ENCODE measurements at places on chromosomes 7 and 10. TPM values are rescaled to one million over a fixed set of nuclear protein-coding genes. Genes with fewer than 3 reads are reported as not detected.

DNA sequence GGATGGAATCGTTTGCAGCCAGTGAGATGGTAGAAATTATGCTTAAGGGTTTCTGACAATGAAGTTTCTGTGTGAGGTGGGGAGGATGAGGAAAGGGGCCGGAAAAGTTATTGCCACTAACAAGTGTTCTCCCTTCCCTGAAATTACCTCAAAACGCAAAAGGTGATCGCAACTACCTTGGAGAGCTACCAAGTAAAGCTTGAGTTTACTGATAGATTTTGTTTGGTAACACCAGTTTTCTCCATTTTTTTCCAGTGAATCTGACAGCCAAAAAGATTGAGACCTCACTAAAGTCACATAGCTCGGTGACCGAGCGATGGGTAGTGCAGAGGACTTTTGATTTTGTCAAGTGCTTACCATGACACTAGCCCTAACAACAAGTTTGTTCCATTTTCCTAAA lies 1.6 kb downstream of the SUV39H2 start:
- no peak for DNase-seq

GRCh38 chr10:32268788-32269187 lies 78.2 kb downstream of the EPC1 start:
- DNase-seq, result no peak

The NUTM2E gene
- 0.08 TPM for total RNA-seq

The KCNMA1 gene
- total RNA-seq, result 91.9 TPM

The FBXO24 gene
- total RNA-seq, result 0.59 TPM

- DNase-seq, result no peak
Measured at GRCh38 chr7:74439541-74439940, 14.2 kb upstream of the GTF2IRD1 start.

DNA sequence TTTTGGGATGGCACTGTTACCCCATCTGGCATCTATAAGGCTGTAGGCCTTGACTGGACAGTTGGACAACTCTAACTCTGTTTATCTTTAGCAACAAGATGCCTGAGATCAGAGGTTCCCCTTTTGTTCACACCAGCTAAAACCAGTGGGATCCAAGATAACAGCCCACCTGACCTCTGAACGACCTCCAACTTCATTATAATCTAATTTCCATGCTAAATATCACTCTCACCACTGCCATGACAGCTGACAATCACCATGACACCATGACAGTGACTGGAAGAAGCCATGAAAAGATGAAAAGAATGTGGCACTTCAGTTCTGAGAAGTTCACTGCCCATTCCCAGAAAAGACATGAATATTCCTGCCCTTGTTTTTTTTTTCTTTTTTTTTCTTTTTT lies 281.4 kb upstream of the TAC1 start:
- DNase-seq, result no peak

GRCh38 chr10:62471711-62472110 lies 97.5 kb downstream of the ZNF365 start:
- DNase-seq, result no peak

The PLA2G12B gene
- total RNA-seq, result not detected

DNA sequence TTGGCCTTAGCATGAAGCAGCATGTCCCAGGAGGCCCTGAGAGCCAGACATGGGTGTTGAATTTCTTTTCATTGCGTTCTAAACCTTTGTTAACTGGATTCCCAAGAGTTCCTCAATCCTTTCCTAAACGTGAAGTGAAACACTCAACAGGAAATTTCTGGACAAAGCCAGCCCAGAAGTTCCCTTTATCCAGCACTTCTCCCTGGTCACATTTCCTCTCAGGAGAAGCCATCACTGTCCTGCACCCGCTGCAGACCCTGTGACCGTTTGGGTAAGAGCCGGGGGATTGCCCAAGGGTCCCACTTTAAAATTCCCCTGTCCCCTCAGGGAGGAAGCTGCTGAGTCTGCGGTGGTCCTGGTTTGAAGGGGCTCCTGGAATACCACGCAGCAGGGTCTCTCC lies 88.0 kb upstream of the ZPBP start:
- no peak for DNase-seq

DNA sequence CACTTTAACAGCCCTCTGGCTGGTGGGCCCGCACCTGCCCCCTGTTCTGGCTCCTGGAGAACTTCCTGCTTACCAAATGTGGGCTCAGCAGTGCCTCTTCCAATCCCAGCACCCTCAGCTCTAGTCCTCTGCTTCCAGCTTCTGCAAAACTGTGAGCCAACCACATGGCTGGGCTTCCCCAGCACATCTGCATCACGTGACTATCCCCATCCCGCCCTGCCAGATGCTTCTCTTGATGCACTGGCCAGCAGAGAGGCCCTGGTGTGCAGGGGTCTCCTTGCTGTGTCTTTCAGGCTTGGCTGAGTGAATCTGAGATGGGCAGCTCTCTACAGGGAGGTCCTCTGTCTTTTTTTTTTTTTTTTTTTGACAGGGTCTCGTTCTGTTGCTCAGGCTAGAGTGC lies 43.8 kb upstream of the DMBT1 start:
- no peak for DNase-seq

The CAPZA2 gene
- total RNA-seq, result 195 TPM

GRCh38 chr10:44301781-44302355 lies 83.0 kb downstream of the CXCL12 start:
- DNase-seq, result no peak

- no peak for DNase-seq
Measured at GRCh38 chr7:1671594-1672451, 1.7 kb downstream of the ELFN1 start.

DNA sequence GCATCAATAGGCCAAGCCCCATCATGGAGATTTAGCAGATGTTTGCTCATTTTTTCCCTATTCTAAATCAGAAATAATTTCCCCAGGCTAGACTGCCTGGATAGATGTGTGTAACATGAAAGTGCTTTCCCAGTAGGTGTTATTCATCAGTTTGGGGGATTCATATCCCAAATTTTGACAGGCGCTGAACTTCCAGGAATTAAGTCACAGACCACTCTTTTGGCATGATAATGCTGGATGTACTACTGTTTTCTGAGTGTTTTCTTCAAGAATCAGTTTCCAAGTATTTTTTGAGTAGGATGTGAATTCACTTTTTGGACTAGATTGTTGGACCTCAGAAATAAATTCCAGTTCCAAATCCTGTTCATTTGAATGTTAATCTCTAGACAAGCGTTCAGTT lies 637.4 kb downstream of the REEP3 start:
- no peak for DNase-seq

The WNT8B gene
- not detected for total RNA-seq

The SERPINE1 gene
- 370 TPM for total RNA-seq

The SAP25 gene
- total RNA-seq, result 3.0 TPM

DNA sequence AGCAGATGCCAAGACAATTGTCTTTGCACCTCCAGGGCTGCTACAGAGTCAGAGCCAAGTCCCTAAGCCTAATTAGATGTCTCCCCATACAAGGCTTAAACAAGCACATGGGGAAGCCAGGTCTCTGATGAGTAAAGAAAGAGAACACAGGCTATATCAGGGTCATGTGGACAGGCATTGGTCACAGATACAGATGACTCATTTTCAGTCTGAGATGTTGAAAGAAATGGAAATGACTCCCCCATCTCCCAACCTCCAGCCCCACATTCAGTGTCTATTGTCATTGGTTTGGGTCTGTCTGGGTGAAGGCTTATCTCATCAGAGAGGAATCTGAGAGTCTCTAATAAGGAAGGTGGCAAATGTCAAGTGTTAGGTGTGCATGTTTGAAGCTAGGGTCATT lies 290.1 kb upstream of the KIAA1217 start:
- DNase-seq, result no peak

DNA sequence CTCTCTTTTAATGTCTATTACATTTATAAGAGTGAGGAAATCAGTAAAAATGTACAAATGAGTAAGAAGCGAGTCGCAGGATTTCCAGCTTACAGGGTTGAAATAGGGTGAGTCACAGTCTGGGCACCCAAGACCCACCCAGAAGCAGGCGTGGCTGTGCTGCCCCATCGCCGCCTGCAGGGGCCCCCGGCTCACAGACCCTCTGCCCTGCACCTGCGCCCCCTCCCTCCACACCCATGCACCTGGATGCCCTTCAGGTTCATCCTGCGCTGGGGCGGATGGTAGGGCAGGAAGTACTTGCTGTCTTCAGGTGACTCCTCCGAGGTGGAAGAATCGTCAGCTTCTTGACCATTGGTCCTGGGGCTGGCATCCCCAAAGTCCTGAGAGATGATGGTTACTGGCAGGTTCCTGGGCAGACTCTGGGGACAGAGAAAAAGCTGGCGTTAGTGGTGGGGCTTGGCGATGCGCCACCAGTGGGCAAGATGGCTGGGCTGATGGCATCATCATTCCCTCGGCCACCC lies 90.2 kb upstream of the GNA12 start:
- no peak for DNase-seq

DNA sequence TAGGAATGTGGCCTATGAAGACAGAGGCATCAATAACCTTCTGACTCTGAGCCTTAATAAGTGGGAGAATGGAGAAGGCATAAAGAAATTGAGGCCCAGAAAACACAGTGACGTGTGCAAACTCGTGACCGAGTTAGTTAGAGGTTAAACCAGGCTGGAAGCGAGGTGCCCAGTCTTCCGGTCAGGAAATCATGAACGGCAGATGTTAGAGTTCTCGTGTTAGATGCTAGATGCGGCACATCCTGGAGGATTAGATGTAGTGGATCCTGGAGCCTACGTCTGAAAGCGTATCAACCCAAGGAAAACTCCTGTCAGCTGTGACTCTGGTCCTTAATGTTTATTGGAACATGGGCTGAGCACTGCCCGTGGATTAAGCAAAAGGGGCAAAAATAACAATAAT lies 275.9 kb downstream of the TCF7L2 start:
- no peak for DNase-seq

The DKK1 gene
- 563 TPM for total RNA-seq

DNA sequence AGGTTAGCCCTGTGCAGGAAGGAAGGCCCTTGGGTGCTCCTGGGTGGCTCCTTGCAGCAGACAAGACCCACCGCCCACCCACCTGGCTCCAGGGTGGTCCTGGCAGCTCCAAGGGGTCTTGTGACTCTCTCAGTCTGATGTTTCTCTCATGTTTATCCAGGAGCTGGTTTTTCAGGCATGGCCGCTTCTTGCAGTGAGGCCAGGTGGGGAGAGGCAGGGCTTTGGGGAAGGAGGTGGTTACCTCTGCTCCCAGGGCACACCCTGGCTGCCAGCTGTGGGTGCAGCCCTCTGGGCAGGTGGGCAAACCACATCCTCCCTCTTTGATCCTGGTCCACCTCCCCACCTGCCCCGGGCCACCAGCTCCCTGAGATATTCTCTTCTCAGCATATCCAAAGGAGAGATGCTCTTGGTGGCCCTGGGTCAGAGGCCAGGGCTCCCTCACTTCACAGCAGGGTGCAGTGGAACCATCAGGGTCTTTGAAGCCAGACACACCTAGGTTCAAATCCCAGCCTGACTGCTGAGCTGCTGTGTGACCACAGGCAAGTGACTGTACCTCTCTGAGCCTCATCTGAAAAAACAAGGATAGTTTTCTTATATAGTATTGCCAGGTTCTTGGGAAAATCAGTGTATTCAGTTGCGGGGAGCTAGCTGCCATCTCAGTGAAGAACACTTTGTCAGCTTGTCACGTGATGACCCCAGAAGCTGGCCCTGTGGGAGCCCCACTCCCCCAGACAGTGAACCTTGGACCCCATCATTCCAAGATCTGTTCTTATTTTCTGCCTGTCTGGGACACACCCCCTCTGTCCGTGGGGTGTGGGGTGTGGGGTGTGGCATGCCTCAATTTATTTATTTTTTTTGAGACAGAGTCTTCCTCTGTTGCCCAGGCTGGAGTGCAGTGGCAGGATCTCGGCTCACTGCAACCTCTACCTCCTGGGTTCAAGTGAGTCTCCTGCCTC lies 11.5 kb downstream of the GTF2IRD1 start:
- no peak for DNase-seq

The CYP26C1 gene
- total RNA-seq, result 1.1 TPM

- no peak for DNase-seq
Measured at GRCh38 chr7:152351168-152351567, 84.6 kb downstream of the KMT2C start.

- DNase-seq, result no peak
Measured at GRCh38 chr10:127904311-127905000, 2.4 kb upstream of the PTPRE start.

- no peak for DNase-seq
Measured at GRCh38 chr7:117990834-117991233, 117.6 kb upstream of the CTTNBP2 start.

The ANKRD2 gene
- total RNA-seq, result 0.98 TPM

DNA sequence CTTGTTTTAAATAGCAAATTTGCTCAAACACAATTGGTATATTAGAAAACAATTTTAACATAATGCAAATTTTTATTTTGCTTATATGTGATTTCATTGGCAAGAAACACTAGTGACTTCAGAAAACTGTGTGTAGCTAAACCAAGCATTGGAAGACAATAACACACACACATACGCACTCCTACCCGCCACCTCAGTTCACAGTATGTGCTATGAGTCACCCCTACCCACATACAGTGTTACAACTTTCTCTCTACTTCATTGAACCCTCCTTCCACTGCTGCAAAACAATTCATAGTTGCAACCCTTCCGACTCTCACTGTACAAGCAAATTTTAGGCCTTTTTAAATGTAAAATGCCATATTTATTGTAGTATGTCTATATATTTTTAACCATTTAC lies 119.9 kb upstream of the THSD7A start:
- DNase-seq, result no peak

DNA sequence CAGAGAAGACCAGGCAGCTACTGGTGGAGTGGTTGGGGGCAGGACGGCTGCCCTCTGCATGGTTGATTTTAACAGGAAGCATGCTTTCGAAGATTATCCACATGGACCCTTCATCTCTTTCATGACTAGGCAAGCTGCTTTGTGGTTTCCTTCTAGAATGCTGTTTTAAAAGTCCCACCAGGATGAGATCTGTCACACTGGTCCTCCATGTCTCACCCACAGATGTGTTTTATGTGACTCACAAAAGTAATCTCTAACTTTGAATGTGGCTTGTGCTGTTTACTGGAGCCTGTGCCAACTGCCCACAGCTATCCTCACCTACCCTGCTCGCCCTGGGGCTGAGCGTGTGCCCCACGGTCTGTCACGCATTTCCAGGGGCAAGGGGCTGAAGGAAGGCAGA lies 188.8 kb downstream of the GFRA1 start:
- no peak for DNase-seq

The LAMB1 gene
- total RNA-seq, result 204 TPM

DNA sequence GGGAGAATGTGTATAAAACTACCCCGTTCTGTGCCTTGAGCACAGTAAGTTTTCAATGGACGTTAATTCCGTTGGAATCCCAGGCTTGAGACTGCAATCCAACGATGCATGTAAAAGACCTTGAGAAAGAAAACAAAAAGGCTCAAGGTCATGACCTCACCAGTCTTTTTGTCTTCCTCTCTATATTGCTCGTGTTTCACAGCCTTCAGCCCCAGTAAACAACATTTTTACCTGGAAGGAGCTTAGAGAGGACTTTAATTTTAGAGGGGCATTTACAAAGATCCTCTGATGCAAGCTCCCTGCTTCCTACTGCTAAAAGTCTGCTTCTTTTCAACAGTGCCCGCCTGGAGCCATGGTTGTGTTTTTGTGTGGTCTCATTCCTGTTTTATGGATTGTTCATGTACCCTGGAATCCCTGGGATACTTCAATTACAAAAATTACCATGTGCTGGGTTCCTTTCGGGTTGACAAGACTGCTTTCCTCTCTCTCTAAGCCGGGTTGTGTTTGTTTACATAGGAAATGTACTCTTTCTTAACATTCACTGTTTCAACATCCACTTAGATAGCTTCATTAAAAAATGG lies 320.1 kb upstream of the NFE2L3 start:
- DNase-seq, result no peak

The PLCE1 gene
- total RNA-seq, result 39.7 TPM

The CLDN4 gene
- total RNA-seq, result 295 TPM

The ETV1 gene
- 7.4 TPM for total RNA-seq

- DNase-seq, result no peak
Measured at GRCh38 chr7:65225422-65226006, 148.1 kb upstream of the ZNF92 start.
